ENCODE measurements at places on chromosomes 3 and 15.

DNA sequence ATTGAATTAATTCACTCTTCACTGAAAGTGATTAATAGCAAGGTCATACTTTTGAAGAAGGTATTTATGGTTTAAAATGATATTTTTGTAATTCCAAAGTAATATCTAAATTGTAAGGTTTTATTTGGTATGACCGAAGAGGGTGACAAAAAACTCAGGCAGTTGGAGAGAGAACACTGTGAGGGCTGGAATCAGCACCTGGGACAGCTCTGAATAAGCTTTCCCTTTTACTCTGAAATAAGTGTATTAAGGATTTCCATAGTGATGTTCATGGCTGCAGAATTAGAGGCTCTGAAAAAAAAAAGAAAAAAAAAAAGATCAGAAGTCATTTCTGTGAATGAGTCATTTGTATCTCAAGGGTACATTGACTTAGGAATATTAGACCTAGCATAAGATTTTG lies 299.5 kb downstream of the IL5RA start:
- DNase-seq: no peak

DNA sequence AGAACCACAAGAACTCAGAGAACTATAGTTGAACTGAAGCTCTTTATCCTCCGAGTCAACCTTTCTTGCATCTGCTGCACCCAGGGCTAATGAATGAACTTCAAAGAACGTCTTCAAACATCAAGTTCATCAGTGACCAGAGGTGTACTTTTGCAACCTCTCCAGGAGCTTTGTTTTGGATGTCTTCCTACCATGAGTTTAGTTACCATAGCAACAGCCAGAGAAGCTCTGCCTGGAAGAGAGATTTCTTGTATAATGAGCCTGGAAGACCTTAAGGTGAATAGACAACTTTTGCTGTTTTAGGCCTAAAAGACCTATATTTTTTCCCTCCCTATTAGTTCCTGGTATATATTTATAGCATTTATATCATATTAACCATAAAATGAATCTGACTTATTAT lies 9.1 kb downstream of the ACTC1 start:
- no peak for DNase-seq

DNA sequence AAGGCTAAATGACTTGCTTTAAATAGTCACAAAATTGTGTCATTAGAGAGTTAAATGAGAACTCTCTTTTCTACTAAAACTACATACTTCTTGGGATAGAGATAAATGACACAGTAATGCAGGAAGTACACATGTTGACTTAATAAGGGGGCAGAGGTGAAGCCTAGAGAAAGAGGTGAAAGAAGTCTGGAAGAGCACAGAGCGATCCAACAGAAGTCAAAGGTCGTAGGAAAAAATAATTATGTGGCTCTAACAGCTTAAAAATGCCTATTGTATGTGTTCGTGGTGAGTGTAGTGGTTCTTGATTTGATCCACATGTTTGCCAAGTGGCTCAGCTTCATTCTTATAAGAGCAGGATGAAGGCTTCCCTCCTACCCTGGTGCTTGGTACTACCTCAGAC lies 61.7 kb downstream of the TMEM212 start:
- DNase-seq: no peak

GRCh38 chr3:55725681-55726500 lies 238.8 kb upstream of the WNT5A start:
- no peak for DNase-seq

GRCh38 chr3:184538666-184539431 lies 22.7 kb upstream of the EPHB3 start:
- no peak for DNase-seq

GRCh38 chr3:43195115-43195498 lies 89.2 kb upstream of the POMGNT2 start:
- no peak for DNase-seq

GRCh38 chr15:64746921-64747320 lies 28.5 kb downstream of the RBPMS2 start:
- DNase-seq: no peak

GRCh38 chr15:85832394-85832793 lies 37.7 kb upstream of the KLHL25 start:
- no peak for DNase-seq

DNA sequence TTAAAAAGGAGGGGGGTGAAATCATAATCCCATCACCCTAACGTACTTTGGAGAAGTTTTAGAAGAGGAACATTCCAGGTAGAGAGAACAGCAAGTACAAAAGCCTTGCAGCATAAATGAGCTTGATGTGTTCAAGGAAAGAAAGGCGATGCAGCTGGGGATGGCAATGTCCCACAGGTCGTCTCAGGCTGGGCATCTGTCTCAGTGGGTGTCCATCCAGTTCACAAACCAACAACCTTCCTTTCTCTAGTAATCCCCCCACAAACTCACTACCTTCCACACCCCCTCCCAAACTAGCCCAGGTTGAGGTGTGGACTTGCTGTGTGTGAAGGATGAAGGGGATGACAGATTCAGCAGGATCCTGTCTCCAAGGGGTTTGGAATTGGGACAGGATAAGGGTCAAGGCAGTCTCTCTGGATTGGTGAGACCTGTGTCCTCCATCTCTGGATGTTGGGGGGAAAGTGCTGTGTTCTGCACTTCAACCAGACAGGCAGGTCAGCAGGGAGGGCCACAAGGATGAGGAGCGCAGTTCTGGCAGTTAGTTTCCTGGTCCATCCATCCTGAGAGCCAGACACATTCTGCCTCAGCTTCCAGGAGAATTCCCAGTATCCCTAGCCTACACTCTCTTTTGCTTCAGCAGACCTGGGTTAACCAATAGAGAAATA lies 1.7 kb upstream of the ESYT3 start:
- no peak for DNase-seq

All from Panc1 (cell line).